Fibroblast of skin of scalp (primary cell): ENCODE measurements at places on chromosomes 11 and 22.

DNA sequence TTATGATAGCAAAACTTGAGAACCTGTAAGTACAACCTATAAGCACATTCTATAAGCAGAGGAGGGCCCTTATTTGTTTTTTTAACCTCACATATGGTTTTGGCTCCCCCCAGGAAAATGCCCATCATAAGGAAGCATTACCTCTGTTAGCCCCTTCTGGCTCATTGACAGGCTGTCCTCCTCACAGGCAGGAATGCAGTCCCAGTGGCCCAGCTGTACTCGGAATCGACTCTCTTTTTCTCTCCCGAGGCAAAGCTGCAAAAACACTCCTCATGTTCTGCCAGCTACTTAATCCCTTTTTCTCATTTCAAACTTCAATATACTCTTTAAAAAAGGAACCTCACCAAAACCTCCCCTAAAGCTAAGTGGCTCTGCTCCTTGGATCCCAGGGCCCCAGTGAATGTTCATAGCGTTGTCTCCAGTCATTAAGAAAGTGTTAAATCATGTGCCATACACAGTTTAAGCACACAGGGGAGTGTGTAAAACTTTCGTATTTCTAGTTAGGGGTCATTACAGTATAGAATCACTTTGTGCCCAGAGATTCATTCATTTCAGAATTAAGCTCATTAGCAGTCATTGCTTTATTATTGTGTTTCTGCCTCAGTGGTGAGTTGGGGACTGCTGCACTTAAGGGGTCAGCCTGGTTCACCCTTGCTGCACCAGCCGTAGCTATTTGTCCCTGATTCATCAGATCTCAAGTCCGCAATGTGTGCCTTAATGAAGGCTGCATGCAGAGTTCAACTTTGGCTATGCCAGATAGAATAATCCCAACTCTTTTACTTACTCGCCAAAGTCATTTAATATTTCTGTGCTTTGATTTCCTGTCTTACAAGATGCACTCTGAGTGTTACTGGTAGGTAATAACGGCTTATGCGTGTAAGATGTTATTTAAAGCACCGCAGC, 57.6 kb downstream of the JRKL start:
- no peak for DNase-seq

GRCh38 chr22:23053912-23054530, 16.3 kb upstream of the GNAZ start:
- DNase-seq, result no peak

DNA sequence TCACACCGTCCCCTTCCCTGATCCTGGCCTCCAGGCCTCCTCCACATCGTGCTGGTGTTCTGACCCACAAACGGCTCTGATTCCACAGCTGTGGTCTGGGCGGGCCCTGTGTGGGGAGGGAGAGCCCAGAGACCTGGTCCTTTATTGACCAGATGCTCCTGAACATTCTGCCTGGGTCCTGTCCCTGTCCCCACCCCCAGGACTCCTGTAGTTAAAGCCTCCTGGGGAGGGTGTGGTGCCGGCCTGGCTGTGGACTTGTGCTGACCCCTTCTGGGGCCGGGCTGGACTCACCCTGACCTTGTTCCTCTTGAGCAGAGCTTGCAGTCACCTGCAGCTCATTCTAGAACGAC, 128.7 kb downstream of the CTTN start:
- DNase-seq, result no peak

DNA sequence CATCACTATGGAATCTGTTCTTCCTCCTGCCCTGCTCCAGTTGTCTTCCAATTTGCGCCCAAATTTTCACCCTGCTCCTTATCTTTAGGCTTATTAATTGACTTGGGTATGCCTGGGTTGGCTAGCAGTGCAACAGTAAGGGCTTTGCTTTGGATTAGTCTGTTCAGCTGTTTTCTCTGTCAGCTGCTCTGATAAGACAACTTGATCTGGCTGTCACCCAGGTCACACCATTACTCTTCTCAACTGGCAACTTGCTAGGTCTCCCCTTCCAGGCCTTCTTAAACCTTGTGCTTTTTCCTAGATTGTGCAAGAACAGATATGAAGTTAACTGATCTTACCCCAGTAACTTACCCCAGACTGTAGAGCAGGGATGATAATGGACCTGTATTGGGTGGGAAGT, 357.8 kb upstream of the LARGE1 start:
- no peak for DNase-seq

DNA sequence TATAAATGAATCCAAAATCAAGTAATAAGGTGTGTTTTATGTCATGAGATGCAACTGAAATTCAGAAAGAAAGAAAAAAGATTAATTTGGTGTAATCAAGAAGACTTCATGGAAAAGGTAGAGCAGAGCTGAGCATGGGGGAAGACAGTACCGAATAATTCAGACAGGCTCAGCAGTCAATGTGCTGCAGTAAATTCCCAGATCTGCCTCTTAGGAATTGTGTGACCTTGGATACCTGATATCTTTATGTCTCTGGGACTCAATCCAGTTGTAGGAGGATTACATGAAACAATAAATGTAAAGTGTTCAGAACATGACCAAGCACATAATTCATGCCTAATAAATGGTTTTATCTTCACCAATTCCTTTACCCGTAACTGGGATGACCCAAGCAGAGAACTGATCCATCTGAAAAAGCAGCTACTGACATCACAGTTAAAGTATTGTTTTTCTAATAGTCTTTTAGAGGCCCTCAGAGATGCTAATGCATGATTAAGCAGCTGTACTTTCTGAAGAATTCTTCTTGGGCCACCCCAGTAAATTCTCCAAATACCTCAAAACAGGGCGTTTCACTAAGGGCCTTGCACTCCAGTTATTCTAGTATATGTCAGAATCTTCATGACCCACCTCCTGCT, 7.8 kb downstream of the MS4A12 start:
- peak; percentile 1 for DNase-seq

- DNase-seq, result no peak
These were observed 540 bp downstream of the MS4A14 start for GRCh38 chr11:60396799-60397198.

DNA sequence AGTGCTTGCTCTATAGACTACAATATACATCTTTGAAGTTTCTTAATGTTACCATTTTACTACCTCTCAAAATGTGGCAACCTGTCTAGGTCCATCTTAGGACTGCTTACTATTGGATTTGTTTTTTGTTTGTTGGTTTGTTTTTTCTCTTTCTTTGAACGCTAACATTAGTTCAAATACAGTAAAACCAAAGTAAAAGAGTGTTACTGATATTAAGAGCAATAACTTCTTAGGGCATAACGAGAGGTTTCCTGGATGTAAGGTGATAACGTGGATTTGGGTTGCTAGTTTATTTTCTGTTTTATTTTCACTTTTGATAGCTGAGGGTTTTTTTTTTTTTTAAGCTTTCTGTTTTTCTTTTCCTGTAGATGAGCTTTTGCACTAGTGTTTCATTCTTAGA, 43.6 kb downstream of the TMEM135 start:
- DNase-seq, result no peak

- DNase-seq, result peak; percentile 82
These were observed 27.3 kb downstream of the SLC1A2 start for GRCh38 chr11:35391922-35392688.

DNA sequence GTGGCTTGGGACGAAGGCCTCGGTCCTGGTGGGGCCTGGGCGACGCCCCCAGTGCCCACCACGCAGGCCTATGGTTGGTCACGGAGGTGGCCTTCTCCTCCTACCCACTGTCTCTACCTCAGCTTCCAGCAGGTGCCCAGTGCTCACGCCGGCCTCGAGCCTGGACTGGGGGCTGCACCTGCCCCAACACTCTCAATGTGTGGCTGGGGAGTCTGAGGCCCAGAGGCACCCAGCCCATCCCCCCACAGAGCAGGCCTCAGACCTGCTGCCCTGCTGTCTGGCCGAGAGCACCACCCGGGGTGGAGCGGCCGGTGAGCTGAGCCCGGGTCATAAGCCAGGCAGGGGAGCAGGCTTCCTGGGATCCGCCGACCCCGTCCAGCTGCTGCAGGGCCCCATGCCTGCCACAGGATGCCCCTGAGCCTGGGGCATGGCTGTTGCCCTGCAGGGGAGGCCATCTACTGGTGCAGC, 28.6 kb upstream of the MUC5AC start:
- DNase-seq, result no peak

- no peak for DNase-seq
These were observed 11.5 kb upstream of the RAC2 start for GRCh38 chr22:37255558-37256006.

GRCh38 chr11:14411818-14412217, 52.8 kb upstream of the RRAS2 start:
- DNase-seq, result peak; percentile 94

DNA sequence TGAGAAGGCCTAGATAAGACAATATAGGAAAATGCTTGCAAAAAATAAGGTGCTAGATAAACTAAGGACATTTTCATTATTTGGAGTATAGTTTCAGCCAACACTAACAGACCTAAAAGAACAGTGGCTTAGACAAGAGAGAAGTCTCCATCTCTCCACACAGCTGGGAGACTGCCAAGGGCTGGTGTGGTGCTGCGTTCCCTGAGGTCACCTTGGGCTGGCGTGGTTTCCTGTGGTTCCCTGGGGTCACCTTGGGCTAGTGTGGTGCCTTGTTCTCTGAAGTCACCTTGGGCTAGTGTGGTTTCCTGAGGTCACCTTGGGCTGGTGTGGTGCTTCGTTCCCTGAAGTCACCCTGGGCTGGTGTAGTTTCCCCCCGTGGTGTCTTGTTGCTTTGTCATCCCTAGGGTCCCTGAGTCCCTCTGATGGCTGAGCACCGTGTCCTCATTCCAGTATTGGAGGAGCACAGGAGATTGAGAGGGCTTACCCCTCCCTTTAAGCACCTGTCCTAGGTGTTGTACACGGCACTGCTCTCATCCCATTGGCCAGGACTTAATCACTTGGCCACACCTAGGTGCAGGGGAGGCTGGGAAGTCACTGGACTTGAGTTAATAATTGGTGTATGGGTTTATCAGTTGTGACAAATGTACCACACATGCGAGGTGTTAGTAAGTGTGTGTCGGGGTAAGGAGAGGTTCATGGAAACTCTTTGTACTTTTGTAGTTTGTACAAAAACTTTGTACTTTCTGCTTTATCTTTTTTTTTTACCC, 14.9 kb downstream of the SAMM50 start:
- no peak for DNase-seq

- peak; percentile 86 for DNase-seq
These were observed 389.1 kb downstream of the AASDHPPT start for GRCh38 chr11:106466521-106467080.

DNA sequence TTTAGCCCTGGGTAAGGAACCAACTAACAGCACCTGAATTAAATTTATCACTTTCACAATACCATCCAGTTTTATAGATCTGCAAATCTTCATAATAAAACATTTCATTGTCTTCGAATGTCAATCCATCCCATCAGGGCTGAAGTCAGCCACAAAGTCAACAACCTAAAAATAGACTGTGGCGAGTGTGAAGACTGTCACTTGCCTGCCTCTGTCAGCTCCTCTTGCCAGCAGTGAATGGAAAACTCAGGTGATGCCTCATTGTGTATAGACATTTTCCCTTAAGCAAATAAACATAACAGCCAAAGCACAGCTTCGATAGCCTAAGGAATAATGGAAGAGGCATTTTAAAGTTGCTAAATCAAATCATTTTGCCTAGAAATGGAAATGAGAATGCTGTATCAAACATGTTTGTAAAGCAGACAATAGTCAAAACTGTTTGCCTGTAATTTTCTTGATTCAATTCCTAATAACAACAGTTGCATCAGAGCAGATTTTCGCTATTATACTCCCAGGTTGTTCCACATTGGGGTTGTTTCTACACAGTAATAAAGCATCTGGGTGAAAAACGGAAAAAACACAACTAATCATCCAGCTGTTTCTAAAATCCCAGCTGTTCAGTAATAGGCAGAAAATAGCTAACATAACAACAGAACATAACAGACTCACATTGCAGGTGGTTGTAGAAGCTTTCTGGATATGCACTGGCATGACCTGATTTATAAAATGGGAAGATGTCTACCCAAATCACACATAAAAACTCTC, 15.7 kb downstream of the KCNA4 start:
- DNase-seq, result no peak

DNA sequence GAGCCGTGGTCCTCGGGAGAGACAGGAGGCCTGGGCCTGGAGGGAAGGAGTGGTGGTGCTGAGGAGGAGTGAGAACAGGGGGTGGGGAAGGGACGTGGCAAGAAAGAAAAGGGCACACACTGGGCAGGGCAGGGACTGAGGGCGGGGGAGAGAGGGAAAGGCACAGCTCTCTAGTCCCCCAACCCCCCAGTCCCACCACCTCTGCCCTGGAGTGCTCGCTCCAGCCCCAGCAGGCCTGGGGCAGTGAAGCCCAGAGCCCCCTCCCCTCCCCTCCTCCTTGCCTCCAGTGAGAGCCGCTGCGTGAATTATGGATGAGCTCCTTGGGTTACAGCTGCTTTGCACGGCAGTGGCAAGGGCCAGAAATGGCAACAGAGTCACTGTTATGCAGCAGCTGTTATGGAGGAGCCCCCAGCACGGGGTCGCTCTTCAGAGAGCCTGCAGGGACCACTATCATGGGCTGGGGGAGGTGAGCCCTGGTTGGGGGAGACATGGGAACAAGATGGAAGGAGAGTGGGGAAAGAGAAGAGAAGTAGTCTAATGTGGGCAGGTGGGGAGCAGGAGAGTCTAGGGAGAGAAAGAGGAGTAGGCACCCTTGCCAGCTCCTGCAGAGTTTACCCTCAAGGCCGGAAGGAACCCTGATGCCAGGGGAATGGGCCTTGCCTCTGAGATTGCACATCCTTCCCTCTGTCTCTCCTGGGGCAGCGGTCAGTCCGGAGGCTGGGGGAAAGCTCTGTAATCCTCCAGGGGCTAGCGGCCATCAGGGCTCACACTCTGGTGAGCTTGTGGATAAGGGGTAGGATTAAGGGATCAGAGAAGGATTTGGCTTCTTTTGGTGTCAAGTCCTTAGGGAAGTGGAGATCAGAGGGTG, 3.6 kb downstream of the RTN4RL2 start:
- no peak for DNase-seq

DNA sequence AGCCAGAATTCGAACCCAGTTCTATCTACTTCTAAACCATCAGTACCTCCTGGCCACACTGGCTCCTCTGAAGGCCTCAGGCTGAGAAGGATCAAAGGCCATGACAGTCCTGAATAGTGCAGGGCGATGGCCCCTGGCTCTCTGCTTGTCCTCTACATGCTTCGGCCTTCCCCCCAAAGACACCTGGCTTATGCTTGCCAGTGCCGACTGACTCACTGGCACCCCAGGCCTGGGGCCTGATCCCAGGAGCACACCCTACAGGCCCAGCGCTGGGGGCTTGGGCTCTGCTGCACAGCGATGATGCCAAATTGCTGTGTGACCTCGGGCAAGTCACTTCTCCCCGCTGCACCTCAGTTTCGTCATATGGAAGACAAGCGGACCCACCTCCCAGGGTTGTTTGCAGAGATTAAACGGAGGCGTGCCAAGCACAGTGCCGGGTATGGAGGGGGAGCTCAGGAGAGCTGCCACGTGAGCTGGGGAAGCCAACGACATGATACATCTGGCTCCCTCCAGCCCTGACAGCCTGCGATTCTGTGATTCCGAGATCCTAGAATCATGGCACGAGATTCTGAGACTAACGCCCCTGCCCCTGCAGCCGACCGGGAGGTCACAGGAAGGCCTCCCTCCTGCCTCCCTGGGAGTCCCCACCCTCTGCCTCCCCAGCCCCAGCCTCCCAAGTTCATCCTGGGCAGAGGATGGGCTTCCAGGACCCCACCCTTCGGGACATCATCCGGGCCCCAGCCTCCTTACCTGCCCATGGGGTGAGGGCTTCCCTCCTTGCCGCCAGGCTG, 1.0 kb downstream of the SSTR3 start:
- DNase-seq, result no peak
